Stimulated activated naive CD4-positive, alpha-beta T cell (primary cell): ENCODE measurements at places on chromosomes 11 and 22.

DNA sequence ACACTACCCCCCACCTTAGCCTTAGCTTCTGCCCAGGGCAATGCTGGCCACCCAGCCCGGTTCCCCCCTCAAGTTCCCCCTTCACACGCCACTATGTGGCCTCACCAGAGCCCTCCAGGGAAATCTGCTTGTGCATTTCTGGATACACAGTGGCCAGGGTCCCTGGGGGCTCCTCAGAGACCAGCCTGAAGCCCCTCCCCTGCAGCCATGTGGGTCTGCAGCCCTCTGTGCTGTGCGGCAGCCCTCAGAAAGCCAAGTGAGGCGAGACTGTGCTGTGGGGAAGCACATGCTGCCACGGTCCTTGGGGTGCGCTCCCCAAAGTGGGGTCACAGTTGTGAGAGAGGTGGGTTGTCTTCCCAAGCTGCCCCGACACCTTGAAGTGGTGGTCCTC lies 2.1 kb upstream of the PLXNB2 start:
- DNase-seq = no peak

- DNase-seq = no peak
Measured at GRCh38 chr11:100328626-100329340, 358.3 kb upstream of the ARHGAP42 start.

DNA sequence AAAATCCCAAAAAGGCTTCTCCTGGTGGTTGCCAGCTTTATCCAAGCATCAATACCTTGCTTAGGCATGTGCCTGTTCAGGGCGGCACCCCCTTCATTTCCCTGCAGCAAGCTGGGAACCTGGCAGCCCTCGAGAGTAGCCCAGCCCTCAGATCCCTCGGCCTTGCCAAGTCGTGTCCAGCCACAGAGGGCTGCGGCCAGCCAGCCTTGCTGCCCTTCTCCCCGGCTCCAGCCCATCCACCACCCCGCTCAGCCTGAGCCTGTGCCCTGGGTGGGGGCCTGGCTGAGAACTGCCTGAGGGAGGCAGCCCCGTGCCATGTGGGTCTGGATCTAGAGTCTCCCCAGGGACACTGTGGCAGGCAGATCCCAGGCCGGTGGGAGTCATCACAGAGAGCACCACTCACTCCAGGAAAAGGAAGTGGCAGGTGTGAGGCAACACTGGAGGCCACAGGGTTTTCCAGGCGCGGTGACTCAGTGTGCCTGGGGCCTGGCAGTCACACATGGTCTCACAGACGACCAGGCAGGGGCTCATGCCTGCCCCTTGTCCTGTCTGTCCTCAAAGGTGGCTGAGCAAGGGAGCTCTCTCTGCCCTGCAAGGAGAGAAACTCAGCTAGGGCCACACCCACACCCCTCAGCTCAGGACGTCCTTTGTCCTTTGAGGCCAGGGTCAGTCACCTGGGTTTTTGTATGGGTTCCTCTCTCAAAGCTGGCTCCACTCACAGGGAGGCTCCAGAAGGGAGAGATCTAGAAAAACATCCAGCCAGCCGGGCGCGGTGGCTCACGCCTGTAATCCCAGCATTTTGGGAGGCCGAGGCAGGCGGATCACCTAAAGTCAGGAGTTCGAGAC lies 12.2 kb upstream of the CDC42BPG start:
- DNase-seq = no peak

GRCh38 chr22:40679249-40679963 lies at the start of gene MCHR1:
Gene MCHR1, plus strand, starts transcription at chr22:40679484. Its CDS starts 169 bp downstream, at chr22:40679653.
- no peak for DNase-seq

GRCh38 chr11:114472661-114473060 lies 33.4 kb downstream of the REXO2 start:
- DNase-seq = no peak

DNA sequence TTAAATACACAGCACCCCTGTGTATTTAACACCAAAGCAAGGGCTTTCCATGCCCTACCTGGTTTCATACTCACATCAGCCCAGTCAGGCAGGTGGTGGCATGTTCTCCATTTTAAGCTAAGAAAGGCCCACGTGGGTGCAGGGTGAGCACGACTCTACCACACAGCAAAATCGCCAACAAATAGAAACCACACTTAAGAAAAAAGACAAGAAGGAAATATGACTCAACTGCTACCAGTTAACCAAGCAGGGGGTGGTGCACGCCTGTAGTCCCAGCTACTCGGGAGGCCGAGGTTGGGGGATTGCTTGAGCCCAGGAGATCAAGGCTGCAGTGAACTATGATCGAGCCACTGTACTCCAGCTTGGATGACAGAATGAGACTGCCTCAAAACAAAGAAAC lies 35.2 kb upstream of the TFIP11 start:
- no peak for DNase-seq

DNA sequence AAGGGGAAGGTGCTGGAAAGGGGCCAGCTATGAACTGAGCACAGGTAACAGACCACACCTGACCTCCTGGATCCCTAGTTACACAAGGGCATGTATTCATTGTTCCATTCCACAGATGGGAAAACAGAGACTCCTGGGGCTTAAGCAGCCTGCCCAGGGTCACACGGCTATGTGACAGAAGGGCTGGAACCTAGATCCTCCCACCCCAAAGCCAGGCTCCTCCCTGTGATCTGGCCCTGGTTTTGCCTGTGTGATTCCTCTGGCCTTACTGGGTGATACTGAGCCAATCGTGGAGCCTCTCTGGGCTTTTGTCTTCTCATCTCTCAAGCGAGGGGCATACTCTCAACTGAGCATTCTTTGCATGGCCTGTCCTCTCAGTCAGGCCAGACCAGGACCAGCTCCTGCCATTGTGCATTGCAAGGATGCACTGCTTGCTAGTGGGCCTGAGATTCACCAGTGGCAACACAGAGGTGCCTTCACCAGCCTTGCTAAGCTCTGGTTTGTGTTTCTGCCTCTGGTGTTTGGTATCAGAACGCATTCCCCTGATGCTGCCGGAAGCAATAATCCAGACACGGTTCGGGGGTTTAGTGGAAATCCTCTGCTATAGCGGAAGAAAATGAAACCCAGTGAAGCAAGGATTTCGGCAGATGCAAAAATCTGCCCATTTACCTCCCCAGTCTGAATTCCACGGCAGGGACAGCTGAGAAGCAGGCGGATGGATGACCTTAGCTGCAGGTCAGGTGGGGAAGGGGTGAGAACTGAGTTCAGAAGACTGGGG lies 226.6 kb downstream of the ST3GAL4 start:
- DNase-seq = no peak

DNA sequence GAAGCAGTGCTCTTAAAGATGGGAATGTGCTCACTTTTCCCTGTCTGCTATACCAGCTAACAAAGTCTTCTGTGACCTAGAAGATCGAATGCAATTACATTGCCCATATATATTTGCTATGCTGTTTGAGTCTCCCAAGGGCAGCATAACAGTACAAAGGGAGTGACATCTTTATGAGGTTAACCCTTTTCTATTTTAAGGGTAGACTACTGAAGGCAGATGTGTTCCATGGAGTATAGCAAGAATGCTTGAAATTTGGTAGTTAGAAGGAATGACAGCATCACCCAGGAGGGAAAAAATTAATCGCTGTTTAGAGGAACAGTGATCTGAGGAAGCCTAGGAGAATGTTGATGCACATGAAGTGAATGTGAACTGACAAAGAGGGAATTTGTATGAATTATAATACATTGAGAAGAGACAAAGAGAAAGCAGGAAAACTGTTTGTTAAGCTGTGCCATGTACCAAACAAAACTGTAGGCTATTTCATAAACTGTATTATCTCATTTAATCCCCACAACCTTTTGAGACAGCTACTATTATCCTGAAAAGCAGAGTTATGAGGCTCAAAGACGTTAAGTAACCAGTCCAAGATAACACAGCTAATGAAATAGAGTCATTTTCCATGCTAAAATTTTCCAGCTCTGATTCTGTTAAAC lies 13.0 kb downstream of the MAML2 start:
- DNase-seq = no peak

DNA sequence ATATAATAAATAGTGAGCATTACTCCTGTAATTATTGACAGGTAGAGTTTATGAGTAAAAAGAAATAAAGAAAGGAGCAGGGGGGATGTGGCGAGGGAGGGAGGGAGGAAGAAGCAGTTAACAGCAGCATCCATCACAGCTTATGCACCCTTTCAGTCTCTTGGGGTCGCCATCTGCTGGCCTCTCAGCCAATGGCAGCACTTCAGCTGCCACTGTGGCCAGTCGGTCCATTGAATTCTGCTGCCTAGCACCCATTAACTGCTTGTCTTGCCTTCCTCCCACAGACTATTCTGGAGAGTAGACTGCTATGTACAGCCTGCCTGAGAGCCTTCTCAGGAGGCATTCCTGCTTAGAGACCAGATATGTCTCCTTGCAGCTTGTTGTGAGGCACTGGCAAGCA lies 388.3 kb downstream of the TENM4 start:
- no peak for DNase-seq

GRCh38 chr11:102911758-102912481 lies 37.1 kb upstream of the MMP12 start:
- no peak for DNase-seq

GRCh38 chr11:18365741-18366140 lies 28.6 kb upstream of the LDHA start:
- no peak for DNase-seq
